Activated naive CD4-positive, alpha-beta T cell treated with anti-CD3 and anti-CD28 coated beads for 36 hours (primary cell): ENCODE measurements at places on chromosomes 16 and 17.

- no peak for DNase-seq
Measured at GRCh38 chr16:53773881-53774280, 69.9 kb downstream of the FTO start.

- no peak for DNase-seq
Measured at GRCh38 chr17:7830616-7831015, 3.4 kb upstream of the KDM6B start.

DNA sequence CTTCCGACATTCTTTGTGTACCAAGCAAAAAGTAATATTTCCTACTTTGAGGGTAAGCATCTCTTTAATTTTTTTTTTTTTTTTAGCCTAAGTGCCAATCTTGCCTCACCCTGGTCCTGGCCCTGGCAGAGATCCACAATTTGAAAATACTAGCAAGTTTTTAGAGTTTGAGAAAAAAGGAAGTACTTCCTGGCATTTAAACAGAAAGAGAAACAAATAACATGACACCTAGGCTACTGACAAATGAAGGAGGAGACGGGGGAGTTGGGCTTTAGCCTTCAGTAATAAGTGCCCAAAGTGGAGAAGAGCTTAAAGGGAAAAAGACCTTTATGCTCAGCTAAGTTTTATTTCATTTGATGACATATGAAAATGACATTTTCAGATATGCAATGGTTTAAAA, 92.8 kb downstream of the HS3ST3A1 start:
- peak; percentile 6 for DNase-seq

- no peak for DNase-seq
Measured at GRCh38 chr16:85534536-85535351, 78.4 kb upstream of the GSE1 start.

DNA sequence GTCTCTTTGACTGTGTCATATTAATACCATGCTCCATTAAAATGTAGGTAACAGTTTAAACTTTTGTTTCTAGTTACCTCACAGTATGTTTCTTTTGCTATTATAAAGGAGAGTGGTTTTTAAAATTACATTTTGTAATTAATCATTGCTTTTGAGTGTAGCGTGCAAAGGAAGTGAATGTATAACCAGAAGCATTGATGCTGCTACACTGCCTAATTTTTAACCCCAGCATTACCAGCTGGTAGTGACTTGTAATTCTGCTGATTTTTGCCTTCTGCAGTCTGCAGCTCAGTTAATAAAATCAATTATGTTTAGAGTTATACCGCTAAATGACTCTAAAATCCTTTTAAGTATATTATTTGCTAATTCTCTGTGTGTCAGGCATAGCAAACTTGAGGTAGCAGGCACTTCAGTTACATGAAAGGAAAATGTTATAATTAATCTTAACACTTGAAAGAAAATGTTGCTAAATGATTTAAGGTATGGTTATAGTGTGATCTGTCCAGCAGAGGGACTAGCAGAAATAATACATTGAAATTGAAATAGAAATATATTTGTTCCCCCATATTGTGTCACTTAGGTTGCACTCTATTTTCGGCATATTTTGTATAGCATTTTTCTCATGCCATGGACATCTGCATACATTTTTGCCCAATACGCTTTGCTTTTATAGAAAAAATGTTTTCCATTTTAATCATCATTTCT, 388.5 kb downstream of the CNTNAP4 start:
- DNase-seq: no peak
